ENCODE measurements at places on chromosomes 7 and 10.

DNA sequence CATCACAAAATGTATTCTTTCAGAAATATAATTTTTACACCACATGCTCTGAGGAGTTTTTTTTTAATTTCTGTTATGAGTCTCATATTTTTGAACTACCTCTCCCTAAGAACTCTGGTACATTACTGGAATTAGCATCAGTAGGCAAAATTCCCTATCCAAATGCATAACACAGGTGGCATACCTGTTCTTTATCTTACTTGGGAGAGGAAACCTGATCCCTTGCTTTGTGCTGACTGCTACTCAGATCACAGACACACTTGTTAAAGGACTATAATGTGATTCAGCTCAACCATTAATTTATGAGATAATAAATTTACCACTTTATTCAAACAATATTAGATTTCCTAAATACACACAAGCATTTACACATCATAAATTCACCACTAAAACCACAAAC lies 617.2 kb downstream of the GRM8 start:
- DNase-seq = no peak

DNA sequence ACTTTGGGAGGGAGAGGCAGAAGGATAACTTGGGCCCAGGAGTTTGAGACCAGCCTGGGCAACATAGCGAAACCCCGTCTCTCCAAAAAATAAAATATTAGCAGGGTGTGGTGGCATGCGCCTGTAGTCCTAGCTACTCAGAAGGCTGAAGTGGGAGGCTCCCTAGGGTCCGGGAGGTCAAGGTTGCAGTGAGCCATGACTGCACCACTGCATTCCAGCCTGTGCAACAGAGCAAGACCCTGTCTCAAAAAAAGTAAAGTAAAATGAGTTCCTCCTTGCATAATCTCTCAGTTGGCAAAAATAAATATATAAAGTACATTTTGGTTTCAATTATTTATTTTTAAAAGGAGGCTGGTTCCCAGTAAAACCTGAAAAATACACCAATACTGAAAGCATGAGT lies 11.8 kb downstream of the NANOS1 start:
- no peak for DNase-seq

GRCh38 chr7:1567049-1567771 lies 2.6 kb downstream of the PSMG3 start:
- peak; percentile 94 for DNase-seq

- DNase-seq = peak; percentile 81
Measured at GRCh38 chr7:74033372-74034311, 5.7 kb downstream of the ELN start.

- no peak for DNase-seq
Measured at GRCh38 chr7:66409493-66409892, 204.4 kb downstream of the TPST1 start.

DNA sequence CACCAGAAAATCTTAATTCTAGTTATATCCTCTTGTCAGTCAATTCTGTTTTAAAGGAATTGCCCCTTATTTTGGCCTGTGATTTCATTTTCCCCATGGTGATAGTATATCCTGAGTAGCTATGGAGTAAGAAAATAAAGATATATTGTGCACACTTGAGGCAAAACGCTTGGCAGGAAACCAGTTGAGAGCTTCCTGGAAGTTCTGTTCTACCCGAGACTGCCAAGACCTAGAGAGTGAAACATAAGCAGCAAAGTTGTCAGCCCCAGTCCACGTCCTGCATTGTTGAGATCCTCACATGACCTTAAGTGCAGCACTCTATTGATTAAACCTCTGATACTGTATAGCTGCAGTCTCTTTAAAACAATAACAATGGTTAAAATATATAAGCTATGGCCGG lies 235.2 kb downstream of the CDC14C start:
- DNase-seq = no peak

GRCh38 chr7:84102213-84102612 lies 92.4 kb downstream of the SEMA3A start:
- DNase-seq = no peak

- no peak for DNase-seq
Measured at GRCh38 chr7:42024537-42024936, 212.5 kb downstream of the GLI3 start.

DNA sequence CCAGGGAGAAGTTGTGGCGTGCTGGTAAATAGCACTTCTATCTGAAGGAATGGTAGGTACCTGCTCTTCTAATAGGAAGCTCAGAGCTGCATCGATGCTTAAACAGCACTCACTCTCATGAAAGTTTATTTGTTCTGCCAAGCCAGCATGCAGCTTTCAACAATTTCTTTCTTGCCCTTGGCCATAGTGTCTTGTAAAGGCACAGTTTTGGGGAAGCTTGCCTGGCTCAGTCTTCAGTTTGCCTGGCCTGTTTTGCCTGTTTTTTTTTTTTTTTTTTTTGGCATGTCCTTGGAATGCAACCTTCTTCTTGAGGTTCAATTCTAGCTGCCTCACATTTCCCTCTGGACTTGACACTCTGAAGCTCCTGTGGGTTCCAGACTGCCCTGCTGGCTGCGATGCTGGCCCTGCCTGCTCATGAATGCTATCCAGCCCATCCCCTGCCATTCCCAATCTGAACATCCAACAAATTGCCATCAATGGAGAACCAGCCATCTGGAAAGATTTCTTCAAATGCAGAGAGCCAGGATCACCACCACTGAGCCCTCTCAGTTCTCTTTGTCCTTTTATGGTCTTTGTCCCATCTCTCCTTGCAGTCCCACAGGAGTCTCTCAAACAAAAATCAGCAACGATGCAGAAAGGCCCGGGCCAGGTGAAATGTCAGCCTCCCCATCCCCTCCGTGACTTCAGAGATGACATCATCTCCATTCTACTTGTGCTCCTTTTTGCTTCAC lies 133.9 kb downstream of the ANLN start:
- DNase-seq = no peak

DNA sequence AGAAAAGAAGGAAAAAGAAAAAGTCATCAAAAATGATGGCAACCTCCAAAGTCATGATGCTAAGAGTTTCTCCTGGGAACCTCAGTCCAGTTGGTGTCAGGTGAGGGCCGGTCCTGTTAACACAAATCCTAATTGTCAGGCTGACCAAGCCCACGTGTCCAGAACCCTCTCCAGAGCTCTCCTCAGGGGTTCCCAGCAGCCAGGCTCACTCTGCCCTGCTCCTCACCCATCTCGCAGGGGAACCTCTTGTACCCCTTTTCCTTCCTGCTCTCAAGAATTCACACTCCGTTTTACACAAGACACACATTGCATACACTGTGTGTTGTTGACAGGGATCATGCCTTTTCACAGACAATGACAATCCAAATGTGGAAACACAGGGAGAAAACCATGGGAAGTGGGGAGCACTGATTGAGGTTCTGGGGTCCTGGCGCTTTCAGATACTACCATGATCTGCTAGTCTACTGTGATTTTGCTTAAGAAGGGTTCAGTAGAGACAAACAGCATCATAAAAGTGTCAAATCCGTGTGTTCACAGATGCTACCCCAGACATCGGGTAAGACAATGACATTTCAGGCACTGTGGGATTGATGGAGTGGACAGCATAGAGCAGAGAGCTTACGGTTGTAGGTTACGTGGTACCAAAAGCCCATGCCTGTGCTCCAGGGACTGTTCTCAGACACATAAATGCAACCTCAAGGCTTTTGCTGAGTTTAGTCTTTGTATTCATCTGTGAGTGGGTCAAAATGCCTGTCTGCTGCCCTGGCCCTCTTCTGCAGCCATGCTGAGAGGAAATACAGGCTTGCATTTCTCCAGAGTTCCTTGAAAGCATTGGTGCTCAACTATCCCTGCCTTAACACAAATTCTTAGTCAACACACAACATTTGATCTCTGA lies 16.0 kb downstream of the IL2RA start:
- DNase-seq = no peak

DNA sequence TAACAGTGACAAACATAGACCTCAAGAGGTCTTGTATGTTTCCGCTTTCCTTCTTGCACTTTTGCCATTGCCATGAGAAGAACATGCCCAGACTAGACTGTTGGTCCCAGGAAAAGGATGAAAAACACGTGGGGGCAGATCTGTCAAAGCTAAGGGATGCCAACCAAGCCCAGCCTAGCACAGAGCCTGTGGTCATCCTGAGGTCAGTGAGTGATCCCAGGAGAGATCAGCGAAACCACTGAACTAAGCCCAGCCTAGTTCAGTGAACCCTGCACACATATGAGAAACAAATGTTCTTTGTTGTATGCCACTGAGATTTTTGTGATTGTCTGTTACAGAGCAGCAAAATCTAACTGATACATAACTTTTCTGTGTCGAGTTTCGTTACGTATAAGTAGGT lies 718.8 kb downstream of the MAGI2 start:
- no peak for DNase-seq

GRCh38 chr10:34908481-34908880 lies 93.4 kb upstream of the PARD3 start:
- DNase-seq = no peak

DNA sequence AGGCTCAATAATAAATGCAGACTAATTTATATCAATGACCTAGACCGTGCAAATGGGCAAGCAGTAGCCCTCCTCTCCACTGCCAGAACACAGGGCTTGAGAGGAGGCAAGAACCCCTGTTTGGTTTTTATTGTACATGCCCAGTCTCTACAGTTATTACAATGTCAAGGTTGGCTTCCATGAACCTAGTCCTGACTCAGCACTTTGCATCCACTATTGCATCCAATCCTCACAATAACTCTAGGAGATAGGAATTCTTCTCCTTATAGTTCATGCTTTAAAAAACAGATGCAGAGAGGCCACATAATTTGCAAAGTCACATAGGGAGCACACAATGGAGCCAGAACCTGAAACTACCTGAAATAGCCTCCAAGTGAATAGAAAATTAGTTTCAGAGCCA lies 7.0 kb upstream of the COL13A1 start:
- no peak for DNase-seq

DNA sequence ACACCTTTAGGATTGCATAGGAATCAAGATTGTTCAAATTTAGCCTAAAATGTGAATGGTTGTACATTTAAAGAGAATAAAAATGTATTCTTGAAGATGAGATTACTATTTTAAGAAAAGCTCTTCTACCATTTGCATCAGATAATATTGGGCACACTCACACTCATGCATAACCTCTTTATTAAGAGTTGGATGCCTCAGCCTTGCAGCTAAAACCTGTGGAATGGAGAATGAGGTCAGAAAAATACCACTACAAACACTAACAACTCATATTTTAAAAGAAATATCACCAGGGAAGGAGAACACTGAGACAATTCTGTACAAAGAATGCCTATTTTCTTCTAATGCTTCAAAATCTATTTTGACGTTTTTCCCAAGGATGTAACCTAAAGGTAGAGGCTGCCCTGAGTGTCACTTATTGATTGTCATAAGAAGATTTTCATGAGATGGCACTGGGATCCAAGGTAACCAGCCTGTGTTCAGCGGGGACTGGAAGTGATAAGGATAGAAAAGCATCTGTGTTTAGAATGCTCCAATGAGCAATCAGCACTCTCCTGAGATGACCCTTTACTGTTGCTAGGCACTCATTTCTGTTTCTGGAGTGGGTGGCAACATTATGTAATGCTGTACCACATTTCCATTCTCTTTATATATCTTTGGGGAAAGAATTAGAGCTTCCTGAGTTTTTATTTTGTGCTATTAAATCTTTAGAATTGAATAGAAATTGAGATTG lies 26.6 kb downstream of the REEP3 start:
- DNase-seq = no peak

GRCh38 chr10:9230625-9231024 lies 1176.1 kb downstream of the GATA3 start:
- DNase-seq = no peak

GRCh38 chr7:24052572-24053260 lies 231.3 kb upstream of the NPY start:
- DNase-seq = peak; percentile 99

DNA sequence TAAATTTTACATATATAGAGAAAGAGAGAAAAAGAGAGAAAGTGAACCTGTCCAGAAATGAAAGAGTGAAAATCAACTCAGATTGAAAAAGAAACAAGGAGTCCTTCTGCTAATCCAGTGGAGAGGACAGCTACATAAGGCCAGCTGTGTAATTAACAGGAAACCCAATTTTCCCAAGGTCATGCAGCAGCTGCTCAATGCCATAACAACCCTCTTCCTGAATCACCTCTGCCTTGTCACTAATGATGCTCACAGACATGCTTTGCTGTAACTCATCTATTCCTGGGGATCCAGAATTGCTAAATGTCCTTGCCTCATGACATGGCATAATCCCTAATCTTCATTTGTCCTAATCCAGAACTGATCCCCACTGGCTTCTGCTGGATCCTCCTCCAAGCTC lies 288.6 kb downstream of the NEBL start:
- no peak for DNase-seq

GRCh38 chr7:104927055-104927454 lies 87.0 kb upstream of the KMT2E start:
- no peak for DNase-seq

DNA sequence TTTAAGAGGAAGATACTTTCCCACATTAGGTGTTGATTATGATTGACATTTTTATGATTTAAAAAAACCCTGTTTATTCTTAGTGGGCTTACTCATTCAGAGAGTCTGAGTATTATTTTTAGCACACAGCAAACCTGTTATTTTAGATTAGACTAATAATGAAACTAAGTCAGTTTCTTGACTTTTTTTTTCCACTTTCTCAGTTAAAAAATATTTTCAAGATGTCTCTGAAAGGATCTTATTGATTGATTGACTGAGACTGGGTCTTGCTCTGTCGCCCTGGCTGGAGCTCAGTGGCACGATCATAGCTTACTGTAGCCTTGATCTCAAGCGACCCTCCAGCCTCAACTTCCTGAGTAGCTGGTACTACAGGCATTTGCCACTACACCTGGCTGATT lies 20.4 kb upstream of the INPP5F start:
- DNase-seq = no peak

DNA sequence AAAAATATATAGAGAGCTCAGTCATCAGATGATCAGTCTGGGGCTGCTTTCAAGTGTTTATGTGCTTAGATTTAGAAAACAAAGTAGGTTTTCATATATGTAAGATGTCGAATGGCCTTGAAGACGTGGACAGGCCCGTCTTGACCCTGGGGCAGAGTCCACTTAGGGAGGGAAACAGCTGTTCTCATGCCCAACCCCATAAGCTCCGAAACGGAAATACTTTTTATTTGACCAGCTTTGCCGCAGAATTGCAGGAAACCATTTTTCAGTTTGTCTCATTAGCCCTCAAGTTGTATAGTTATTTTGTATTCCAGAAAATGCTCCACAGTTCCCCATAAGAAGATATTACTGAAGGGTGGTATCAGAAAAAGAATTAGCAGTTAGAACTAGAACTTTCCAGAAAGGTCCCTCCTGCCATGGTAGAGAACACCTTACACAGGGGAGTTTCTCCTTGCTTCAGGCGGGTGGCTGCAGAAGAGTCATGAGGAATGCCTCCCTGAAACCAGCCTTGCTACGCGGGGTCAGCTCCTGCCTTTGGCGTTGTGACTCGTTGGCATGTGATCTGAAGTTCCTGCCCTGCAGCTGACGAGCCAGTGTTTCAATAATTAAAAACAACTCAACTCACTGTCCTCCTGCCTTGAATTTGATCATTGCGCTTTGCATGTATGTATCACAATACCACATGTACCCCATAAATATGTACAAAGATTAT lies 192.7 kb downstream of the CELF2 start:
- no peak for DNase-seq

GRCh38 chr7:51027106-51027934 lies 244.6 kb upstream of the GRB10 start:
- no peak for DNase-seq

All from A172 (cell line).